ENCODE measurements at places on chromosomes 12 and 14.

GRCh38 chr12:2641207-2641606, 153.6 kb upstream of the FKBP4 start:
- DNase-seq, result no peak

DNA sequence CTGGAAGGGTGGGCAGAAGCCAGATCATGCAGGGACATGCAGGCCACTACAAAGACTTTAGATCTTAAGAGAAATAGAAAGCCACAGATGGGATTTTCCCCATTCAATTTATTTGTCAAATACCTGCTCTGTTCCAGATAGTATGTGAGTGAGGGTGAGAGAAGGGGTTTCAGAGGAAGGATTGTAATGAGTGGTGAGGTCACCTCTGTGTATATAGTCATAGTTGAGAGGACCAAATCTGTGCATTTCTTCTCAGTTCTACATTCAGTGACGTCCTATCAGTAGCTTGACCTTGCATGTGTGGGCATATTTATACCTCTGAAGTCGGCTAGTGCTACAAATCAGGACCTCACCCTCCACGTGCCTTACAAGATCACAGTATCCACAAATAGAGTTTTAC, 31.2 kb upstream of the RBM19 start:
- DNase-seq, result no peak

- no peak for DNase-seq
These were observed 807 bp upstream of the ZCCHC8 start for GRCh38 chr12:122501489-122501989.

- no peak for DNase-seq
These were observed 5.9 kb upstream of the RPL41 start for GRCh38 chr12:56110571-56110970.

DNA sequence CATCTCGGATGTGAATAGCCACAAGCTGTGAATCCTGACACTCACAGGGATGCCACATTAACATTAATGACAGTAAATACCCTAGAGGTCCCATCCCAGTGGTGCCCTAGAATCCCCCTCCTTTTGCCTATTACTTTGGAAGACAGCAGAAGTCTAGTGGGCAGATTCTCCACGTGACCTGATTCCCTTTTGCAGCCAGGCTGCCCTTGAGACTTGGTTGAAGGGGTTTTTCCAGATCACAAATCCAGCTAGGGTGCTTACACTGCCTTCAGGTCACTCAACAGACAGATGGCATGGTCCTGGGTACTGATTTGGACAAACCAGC, 8.7 kb downstream of the HDAC7 start:
- DNase-seq, result no peak

GRCh38 chr12:46477541-46477940, 105.0 kb upstream of the SLC38A2 start:
- no peak for DNase-seq

DNA sequence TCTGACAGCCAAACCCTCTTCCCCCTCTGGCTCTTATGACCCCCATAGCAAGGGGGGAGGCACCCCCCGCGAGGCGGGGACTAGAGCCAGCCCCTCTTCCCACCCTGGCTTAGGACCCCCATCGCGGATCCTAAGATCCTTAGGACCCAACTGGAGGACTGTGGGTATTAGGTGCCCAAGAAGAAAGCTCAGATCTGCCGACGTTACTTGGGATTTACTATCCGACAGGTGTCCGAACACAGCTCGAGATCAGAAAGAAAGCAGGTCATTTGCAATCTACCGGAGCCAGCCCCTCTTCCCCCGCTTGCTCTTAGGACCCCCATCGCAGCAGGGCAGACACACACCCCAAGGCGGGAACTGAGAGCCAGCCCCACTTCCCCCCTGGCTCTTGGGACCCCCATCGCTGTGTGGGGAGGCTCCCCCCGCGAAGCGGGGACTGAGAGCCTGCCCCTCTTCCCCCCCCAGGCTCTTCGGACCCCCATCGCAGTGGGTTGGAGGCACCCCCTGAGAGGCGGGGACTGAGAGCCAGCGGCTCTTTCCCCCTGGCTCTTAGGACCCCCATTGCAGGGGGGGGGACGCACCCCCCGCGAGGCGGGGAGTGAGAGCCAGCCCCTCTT, 46.8 kb downstream of the DDX11 start:
- no peak for DNase-seq

DNA sequence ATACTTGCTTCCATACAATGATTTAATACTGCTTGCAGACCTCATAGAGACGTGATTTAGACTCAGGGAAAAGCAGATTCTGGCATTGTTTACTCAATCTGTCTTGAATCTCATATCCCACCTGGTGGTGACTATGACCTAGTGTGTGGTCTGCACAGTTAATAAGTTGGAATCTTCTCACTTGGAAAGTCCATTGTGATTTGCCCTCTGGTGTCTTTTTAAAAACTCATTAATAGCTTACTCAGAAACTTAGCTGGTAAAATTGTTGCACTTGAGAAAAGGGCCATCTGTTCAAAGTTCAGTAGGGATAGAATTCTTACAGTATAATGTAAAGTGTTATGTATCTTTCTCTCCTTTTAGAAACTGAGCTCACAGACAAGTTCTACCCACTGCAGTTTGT, 106.0 kb downstream of the PELI2 start:
- no peak for DNase-seq

- DNase-seq, result peak; percentile 64
These were observed 1.2 kb upstream of the NEMF start for GRCh38 chr14:49853572-49854375.

GRCh38 chr12:108399514-108399913, 60.4 kb upstream of the CMKLR1 start:
- no peak for DNase-seq

DNA sequence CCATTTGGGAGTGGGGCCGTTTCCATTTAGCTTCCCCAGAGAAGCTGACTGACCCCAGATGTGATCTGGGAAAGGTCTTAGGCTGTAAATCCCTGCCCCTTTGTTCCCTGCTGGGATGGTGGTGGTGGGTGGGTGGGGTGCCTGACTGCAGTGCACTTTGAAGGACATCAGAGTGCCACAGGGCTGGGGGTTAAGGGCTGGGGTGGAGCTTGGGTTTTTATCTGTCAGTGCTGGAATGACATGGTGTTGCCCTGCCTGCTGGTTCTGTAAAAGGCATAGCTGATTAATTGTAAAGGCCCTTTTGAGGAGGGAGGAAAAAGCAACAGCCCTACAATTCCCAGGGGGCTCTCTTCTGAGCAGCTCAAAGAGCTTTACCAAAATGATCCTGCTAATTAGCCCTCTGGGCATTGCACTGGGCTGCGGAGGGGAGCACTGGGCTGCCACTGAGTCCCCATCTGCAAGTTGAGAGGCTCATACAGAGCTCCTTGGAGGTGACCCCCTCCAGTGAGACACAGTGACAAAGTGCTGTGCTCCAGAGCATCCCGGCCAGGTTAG, 21.1 kb downstream of the PLEKHG3 start:
- DNase-seq, result no peak

- no peak for DNase-seq
These were observed 12.2 kb downstream of the LLPH start for GRCh38 chr12:66118240-66118891.

GRCh38 chr12:9334041-9334692, 126.0 kb upstream of the PZP start:
- DNase-seq, result no peak

- no peak for DNase-seq
These were observed 36.3 kb upstream of the HECTD1 start for GRCh38 chr14:31243860-31244259.

DNA sequence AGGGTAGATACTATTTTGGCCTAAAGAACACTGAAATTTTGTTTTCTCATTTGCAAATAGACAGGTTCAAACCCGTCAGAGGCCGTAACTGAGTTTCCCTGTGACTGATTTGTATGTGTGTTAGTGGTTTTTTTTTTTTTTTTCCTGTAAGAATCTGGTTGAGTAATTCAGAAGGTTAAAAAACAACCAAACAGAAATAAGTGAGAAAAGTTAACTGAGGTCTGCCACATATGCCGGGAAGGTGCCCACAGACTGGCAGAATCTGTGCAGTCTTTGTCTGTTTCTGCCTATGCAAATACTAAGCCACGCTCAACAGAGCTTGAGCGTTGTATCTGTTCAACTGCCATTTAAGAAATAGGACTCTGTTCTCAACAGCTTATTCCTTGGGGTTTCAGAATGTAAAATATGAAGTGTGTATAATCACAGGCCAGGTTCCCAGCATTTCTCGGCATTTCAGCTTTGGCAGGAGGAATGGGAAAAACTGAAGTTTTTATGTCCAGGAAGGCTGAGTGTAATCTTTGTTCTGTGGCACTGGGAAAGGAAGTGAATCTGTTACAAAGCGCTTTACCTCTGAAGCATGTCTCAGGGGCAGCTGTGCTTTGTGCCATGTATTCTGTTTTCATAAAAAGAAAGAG, 181.9 kb downstream of the PRKCH start:
- DNase-seq, result peak; percentile 56

DNA sequence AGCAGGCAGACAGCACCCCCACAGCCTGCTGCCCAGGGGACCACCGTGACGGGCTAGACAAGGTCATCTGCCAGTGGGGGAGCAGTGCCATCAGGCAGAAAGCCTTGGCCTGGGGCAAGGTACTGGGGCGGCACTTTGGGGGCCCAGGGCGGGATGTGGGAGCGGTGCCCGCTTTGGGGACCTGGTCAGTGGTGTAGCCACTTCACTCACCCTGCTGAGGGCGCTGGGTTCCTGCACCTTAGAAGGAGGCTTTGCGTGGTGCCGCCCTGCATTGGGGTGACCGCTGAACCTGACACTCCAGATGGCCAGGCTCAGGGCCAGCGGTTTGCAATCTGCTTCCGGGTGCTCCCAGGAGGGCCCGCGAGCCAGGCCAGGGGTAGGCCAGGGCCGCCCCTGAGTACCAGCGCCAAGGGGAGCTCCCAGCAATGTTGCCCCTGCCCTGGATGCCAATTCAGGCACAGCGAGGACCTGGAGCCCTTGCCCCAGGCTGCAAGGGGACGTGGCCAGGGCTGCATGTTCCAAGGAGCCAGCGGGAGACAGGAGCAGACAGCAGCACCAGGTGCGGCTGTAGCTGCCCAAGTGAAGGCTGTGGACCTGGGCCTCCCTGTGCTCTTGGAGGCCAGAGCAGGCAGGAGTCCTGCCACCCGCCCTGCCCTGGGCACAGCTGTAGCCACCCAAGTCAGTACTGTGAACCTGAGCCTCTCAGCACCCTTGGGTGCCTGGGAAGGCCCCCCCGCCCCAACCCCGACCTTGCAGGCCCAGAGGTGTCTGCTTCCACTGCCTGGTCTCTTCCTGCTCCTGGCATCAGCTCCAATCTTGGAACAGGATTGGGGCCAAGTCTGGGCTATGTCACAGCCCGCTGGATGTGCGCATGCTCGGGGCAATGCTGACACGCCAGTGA, 550.7 kb downstream of the SLC6A15 start:
- DNase-seq, result no peak

DNA sequence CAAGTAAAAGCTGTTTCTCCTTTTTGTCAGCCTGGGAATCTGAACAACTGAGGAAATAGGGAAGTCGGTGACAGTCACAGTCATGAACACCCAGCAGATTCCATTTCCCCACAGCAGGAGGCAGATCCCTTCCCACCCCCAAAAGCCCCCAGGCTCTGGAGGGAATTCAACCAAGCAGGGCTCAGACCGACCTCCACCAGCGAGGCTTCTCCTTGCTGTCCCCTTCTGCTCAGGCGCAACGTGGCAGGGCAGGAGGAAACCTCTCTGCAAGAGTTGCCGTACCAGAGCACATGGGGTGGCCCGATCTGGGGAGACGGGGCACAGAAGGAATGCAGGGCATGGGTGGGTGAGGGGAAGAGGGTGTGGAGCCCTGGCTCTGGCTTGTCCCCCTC, 319 bp downstream of the GALNT6 start:
- DNase-seq, result no peak

DNA sequence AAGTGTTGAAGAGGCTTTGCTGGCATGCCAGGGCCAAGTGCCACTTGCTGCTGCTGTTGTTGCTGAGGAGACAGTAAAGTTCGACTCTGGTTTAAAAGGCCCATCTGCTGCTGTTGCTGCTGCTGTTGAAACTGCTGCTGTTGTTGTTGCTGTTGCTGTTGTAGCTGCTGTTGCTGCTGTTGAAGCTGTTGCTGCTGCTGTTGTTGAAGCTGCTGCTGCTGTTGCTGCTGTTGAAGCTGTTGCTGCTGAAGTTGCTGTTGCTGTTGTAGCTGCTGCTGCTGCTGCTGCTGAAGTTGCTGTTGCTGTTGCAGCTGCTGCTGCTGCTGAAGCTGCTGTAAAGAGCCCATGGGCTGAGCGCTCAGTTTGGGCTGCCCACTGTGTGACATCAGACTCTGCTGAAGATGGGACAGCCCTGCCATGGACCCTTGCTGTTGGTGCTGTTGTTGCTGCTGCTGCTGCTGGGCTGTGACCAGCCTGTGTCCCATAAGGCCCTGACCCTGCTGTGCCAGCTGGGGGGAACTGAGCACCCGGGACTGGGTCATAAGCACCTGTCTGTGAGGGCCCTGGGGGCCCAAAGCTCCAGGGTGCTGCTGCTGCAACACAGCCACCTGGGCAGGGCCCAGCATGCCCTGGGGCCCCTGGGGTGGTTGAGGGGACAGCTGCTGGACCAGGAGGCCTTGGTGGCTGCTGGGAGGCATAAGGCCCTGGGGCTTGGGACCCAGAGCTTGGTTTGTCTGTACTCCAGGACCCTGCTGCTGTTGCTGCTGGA, 14.3 kb upstream of the PRKAG1 start:
- no peak for DNase-seq

DNA sequence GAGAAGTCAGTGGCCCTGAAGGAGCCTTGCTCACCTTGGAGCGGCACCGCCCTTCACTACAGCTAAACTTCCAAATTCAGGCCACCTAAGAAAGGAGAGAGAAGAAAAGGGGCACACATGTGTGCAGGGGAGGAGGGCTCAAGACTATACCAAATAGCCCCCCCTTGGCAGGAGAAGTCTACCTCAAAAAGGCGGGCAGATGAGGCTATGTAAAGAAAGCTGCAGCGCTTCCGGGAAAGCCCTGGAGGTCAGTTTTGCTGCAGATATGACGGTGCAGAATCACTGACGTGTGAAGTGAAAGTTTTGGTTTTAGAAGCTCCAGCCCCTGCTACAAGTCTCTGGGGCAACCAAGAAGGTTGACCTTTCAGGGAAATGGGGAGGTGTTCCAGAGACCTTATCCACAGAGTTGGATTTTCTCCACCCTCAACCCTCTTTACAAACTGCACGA, 48.2 kb upstream of the PNMA1 start:
- peak; percentile 22 for DNase-seq

- DNase-seq, result peak; percentile 97
These were observed at the start of the genes KLHL28 and TOGARAM1 for GRCh38 chr14:44961554-44962333. Gene KLHL28 (minus strand): TSS chr14:44961947. CDS start chr14:44945928, 16,019 bp downstream. Gene TOGARAM1 (plus strand): TSS chr14:44962190. CDS start chr14:44962422, 232 bp downstream.

DNA sequence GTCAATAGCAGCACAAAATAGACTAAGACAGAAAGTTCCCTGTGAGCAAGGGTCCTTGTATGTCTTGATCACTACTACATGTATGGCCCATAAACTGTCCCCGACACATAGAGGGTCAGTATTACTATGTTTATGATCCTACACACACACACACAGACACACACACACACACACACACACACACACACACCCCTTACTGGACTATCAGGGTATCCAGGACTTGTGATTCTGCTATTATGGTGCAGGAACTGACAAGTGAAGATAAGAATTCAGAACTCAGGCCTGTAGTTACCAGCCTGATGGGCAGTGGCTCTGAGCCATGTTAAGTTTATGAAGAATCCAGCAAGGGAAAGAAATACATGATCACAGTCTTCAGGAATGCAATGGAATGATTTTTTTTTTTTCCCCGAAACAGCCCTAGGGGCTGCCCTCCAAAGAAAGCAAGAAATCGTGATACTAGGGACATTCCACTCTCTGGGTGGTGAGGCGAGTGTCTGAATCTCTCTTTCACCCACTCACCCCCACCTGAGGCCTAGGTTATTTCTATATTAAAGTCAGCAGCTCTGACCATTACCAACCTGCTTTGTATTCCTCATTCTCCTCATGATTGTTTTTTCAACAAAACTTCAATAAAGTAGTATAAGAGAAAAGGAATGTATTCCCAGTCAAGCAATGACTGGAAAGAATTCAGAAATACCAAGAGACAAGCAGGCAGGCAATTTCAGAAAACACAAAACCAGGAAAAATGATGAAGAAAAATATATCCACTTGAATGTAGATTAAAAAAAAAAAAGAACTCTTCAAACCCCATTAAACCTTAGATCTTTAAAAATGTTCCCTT, 105.8 kb downstream of the AVPR1A start:
- no peak for DNase-seq
